Mammary epithelial cell (primary cell): ENCODE measurements at places on chromosomes 6 and 20. TPM values are rescaled to one million over a fixed set of nuclear protein-coding genes. Genes with fewer than 3 reads are reported as not detected.

POU5F1 gene
- 2.3 and 3.6 TPM in 2 replicates for total RNA-seq

JAG1 gene
- total RNA-seq: 236 and 244 TPM in 2 replicates

SLC32A1 gene
- not detected for total RNA-seq

PRICKLE4 gene
- total RNA-seq: 0.75 and 1.5 TPM in 2 replicates

MEI4 gene
- total RNA-seq: not detected in 2 replicates

DUSP15 gene
- total RNA-seq: 0.67 TPM

SIGLEC1 gene
- total RNA-seq: not detected

SRXN1 gene
- total RNA-seq: 49.9 and 58.1 TPM in 2 replicates

GPR6 gene
- not detected in 2 replicates for total RNA-seq

CGA gene
- not detected for total RNA-seq

ADIG gene
- not detected in 2 replicates for total RNA-seq

TTLL9 gene
- total RNA-seq: 0.17 TPM
